Stomach (tissue), 19 donors: ENCODE measurements at places on chromosomes 16 and 17.

- no peak for DNase-seq
These were observed 237.3 kb upstream of the CDH5 start for GRCh38 chr16:66129196-66129595.

GRCh38 chr16:80084614-80085013, 456.2 kb upstream of the DYNLRB2 start:
- DNase-seq: peak; percentile 89

GRCh38 chr17:63533433-63534077, 10.4 kb downstream of the KCNH6 start:
- no peak for DNase-seq

GRCh38 chr16:9256196-9256595, 164.8 kb downstream of the HAPSTR1 start:
- peak; percentile 31 for DNase-seq

- no peak for DNase-seq
These were observed 37.8 kb upstream of the TMC5 start for GRCh38 chr16:19379838-19380237.

DNA sequence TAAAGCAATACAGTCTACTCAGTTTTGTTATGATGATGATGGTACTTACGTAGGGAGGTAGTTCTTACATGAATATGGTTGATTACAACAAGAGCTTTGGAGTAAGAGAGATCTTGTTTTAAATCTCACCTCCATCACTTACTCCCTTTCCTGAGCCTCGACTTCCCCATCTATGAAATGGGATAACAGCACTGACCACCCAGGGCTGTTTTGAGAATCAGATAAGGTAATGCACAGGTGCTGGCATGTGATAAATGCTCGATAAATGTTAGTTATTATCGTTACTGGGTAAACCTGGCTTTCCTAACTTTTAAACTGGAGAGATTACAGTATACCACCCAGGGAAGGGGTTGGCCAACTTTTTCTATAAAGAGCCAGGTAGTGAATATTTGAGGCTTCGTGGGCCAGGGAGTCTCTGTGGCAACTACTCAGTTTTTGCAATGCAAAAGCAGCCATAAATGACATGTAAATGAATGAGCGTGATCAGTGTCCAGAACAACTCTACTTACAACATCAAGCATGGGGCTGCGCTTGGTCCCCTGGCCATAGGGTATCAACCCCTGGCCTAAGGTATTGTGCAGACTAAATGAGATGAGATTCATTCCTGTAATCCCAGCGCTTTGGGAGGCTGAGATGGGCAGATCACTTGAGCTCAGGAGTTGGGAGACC, 73.7 kb downstream of the BMERB1 start:
- DNase-seq: no peak

GRCh38 chr17:82440991-82441627, 9.4 kb downstream of the CYBC1 start:
- peak; percentile 73 for DNase-seq

DNA sequence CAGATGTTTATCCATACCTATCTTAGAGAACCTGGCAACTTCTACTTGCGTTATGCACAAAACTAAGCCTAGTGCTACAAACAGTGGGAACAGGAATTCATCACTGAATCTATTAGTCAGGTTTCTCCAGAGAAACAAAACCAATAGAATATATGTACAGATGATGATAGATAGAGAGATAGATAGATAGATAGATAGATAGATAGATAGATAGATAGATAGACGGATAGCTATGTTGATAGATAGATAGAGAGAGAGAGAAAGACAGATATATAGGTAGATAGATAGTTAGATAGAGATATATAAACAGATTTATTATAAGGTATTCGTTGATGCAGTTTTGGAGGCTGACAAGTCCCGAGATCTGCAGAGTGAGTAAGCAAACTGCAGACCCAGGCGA, 495.6 kb downstream of the TMEM114 start:
- DNase-seq: no peak

DNA sequence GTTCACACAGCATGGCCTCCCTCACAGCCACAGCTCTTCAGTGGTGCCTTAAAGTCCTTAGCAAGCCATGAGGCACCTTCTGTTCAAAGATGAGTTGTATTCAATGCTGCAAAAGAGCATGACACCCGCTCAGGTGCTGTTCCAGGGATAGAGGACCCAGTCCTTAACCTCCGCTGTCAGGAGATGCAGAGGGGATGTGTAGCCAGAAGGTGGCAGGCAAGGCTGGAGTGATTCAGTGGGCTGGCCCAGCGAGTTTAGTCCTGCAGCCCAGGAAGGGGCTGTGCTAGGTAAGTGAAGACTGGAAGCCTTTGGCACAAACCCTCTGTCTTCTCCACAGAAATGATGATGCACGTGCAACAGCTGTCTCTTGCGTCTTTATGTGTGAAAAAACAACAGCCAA, 25.0 kb upstream of the ADAM11 start:
- no peak for DNase-seq

- peak; percentile 51 for DNase-seq
These were observed 231.2 kb upstream of the GSE1 start for GRCh38 chr16:85381738-85382592.

DNA sequence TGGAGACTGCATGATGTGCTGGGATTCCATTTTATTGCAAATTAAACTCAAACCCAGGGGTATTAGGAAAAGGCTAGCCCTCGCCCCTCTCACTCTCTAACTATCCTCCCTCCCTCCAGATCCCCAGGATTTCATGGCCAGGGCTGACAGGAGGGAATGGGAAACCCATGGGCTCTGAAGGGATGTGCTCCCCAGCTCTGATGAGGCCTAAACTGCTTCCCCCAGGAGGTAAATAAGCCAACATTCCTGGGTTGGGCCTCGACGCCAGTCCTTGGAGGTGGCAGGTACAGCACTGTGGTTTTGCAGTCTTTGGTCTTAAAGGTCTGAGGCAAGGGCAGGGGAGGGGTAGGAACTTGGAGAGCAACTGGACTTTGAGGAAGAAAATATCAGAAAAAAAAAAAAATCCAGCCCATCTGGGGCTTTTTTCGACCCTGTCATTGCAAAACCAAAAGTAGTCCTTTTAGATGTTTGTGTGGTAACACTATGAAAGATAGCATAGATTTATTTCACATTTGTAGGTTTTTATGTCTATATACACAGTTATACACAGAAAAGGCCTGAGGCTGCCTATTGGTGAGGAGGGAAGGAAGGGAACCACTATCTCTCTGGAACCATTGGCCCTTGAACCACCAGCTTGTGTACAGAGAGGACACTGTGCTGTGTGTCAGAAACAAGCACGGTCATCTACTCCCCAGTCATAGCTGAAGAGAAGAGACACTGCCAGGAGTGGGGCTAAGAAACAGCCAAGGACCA, 12.0 kb downstream of the C17orf113 start:
- no peak for DNase-seq

GRCh38 chr17:72811976-72812687, 280.4 kb downstream of the SLC39A11 start:
- no peak for DNase-seq

DNA sequence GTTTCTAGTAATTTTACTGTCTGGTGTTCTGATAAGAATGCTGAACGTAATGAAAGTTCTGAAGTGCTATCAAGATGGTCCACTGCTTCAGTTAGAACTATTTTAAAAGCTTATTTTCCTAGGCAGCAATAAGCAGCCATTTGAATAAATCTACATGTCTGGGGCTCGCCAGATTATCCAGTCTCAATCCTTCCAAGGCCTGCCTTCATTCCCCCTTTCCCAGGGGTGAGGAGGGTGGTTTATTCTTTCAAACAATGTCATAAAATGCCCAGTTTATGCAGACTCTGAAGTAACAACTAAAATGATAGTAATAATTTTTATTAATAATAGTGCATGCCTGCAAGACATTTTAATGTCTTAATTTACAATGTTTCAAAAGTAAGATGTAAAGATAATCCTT, 2.4 kb downstream of the CDH11 start:
- no peak for DNase-seq

DNA sequence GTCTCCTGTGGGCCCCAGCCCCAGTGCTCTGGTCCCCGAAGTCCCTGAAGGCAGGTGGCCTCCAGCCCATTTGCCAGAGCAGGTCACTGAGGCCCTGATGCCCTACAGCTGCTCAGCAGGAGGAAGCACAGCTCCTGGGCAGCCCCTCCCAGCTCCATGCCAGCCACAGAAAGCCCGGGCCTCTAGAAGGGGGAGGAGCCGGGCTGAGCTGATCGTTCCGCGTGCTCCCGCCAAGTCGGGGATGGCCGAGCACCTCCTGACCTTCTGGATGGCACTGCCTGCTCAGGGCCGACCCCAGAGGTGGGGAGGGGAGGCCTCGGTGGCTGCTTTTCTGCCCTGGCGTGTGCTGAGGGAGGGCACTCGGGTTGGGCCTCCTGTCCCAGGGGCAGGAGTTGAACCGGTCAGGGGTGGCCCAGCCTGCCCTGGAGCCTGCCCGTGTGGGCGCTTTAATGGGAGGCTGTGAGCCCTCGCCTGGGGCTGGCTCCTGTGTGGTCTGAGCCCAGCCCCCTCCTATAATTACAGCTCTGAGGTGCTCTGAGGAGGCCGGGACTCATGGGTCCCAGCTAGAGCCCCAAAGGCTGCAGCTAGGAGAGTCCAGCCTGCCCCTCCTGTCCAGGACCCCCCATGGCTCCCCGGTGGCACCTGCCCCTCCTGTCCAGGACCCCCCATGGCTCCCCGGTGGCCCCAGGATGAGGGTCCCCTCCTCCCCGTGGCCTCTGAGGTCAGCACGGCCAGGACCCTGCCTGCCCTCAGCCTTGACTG, 29.7 kb downstream of the ZFPM1 start:
- DNase-seq: peak; percentile 70

- DNase-seq: no peak
These were observed 72.9 kb upstream of the SMIM36 start for GRCh38 chr17:55584055-55584685.

- DNase-seq: peak; percentile 89
These were observed 7.8 kb downstream of the NCBP3 start for GRCh38 chr17:3838206-3838605.

DNA sequence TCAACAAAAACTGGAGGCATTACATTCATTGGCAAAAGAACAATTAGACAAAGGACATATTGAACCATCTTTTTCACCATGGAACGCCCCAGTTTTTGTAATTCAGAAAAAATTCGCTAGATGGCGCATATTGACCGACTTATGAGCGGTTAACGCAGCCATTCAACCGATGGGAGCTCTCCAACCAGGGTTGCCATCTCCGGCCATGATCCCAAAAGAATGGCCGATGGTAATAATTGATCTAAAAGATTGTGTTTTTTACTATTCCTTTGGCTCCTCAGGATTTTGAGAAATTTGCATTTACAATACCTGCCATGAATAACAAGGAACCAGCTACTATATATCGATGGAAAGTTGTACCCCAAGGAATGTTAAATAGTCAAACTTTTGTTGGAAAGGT, 21.4 kb downstream of the ALOX15B start:
- DNase-seq: peak; percentile 64

- no peak for DNase-seq
These were observed 68.3 kb upstream of the BCAR1 start for GRCh38 chr16:75319513-75320411.

GRCh38 chr16:73062001-73062616, 14.2 kb upstream of the ZFHX3 start:
- DNase-seq: no peak
